ENCODE measurements at places on chromosomes 4 and X. TPM values are rescaled to one million over a fixed set of nuclear protein-coding genes. Genes with fewer than 3 reads are reported as not detected.

Gene TCEAL6
- not detected for total RNA-seq

Gene ADAM29
- total RNA-seq, result not detected

Gene OPRPN
- not detected for total RNA-seq

Gene GABRG1
- total RNA-seq, result not detected

Gene MEPE
- total RNA-seq, result not detected
